ENCODE measurements at places on chromosomes 1 and 21. TPM values are rescaled to one million over a fixed set of nuclear protein-coding genes. Genes with fewer than 3 reads are reported as not detected.

DNA sequence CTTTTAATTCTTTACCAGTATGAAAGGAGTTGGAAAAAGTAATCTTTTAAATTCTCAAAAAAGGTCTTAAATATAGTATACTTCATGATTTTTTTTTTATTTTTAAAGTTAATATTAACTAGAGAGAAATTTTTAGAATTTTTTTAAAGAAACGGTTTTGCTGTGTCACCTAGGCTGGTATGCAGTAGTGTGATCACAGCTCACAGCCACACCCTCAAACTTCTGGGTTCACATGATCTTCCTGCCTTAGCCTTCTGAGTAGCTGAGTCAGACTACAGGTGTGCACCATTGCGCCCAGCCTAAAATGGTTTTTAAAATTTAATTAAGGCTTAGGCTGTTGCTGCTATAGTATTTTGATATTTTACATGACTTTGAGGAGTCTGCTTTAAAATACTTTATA is 52.4 kb downstream of the TLCD4 start:
- DNase-seq, result no peak

DNA sequence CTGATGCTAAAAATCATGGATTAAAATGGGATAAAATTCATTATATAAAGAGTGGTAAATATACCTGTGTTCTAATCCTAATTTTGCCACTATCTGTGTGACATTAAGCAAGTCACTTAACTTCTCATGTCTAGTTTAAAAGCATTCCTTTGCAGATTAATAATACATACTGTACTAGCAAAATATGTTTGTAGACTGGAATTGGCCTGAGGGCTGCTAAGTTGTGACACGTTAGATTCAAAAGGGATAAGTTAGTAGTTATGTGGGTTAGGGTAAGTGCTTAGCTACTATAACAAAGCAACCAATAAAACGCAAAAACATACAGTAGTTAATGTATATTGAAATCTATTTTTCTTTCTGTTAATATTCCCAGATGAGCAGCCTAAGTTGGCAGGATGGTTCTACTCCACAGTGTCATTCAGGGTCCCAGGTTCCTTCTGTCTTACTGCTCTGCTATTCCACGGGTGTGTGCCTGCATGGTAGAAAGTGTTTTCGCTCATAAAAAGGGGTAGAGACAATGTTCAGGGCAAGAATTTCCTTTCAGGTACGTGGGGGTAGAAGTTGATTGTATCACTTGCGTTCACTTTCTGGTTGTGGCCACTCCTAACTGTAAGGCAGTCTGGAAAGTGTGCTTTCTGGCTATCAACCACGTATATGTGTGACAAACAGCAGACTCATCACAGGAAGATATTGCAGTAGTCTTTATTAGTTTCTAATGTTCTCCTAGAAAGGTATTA is 239.8 kb downstream of the NFIA start:
- DNase-seq, result no peak

DNA sequence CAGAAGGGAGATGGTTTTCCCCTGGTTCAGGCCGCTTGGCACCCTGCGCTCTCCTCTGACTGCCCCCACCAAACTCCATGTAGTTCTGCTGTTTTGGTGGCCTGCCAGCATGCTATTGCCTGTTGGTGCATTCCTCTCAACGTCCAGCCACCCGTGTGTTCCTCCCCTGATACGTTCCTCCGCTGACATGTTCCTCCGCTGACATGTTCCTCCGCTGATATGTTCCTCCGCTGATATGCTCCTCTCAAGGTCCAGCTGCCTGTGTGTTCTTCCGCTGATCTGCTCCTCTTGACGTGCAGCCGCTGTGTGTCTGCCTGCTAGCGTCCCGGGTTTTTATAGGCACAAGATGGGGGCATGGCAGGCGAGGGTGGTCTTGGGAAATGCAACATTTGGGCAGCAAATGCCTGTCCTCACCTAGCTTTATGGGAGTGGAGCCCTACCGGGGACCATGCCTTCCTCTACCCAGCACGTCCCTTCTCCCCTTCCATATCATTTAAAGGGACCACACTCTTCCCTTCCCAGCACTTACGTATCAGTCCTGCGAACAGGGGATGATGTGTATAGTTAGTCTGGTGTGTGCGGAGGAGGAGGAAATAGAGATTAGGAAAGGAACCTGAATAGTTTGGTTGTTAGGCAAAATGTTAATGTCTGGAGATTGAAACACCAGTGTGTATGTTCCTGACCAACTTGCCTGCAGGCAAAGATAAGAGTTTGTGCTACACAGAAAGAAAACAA is 40.6 kb upstream of the PLA2G5 start:
- no peak for DNase-seq

- DNase-seq, result no peak
These were observed 510.9 kb upstream of the DAB1 start for GRCh38 chr1:57934745-57935144.

GRCh38 chr1:12230549-12231275 is 882 bp downstream of the VPS13D start:
- DNase-seq, result peak; percentile 46

- peak; percentile 66 for DNase-seq
These were observed 70.9 kb downstream of the RRAGC start for GRCh38 chr1:38788341-38789336.

GRCh38 chr1:42172381-42173133 is 8.0 kb upstream of the GUCA2A start:
- no peak for DNase-seq

- no peak for DNase-seq
These were observed 51.0 kb downstream of the PLPPR4 start for GRCh38 chr1:99315305-99315704.

DNA sequence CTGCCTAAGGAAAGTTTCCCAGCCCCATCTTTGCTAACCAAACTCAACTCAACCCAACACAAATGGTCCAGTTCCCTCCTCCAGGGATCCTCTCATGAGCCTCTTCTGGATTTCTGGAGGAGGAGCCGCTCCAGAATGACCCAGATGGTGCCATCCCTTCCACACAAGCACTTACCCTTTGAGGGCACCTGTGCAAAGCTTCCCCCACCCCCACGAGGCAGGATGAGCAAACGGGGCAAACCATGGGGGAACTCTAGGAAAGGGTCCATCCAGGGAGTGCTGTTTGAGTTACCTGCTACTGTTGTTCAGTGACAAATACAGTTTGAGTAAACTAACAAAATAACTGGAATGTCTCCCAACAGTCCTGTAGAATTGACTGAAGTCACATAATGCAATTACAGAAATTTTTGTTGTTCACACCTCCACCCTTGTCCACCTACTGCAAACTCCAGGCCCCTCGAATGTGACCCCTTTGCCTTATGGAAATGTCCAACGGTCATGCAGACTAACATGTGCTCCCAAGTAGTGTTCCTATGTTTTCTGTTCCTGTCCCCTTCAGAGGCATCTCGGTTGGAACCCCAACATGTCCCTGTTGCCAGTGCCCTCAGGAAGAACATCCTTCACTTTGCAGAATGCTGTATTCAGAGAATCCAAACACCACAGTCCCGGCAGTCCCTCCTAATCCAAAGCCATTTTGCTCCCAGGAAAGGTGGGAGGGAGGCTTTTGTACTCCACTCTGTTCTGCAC is 160.1 kb downstream of the RRAGC start:
- peak; percentile 4 for DNase-seq

DNA sequence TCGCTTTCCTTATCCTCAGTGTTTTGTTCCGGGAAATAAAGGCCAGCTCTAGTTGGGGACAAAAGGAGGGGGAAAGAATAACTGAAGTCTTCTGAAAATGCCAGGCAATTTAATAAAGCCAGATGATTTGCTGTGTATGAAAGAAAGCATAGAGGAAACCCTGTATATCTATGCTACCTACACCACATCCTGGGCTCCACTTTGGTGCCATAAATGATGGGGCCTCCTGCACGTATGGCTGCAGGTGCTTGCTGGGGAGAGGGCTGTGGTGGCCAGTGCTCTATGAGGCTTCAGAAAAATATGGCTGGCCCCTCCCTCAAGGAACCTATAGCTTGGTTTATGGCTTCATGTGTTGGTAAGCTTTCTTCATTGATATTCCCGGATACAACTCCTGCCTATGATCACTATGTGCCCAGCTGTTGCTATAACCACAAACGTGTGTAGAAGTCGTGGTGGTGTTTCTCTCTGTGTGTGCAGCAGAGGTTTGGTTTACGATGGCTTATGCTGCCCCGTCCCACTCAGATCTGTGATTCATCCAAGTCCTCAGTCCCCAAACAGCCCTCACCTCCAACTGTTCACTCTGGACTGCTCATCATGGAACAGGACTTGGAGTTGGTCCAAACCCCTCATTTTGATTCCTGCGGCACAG is 59.5 kb downstream of the BACE2 start:
- DNase-seq, result no peak

GRCh38 chr1:224193319-224193966 is 10.4 kb downstream of the DEGS1 start:
- no peak for DNase-seq

DNA sequence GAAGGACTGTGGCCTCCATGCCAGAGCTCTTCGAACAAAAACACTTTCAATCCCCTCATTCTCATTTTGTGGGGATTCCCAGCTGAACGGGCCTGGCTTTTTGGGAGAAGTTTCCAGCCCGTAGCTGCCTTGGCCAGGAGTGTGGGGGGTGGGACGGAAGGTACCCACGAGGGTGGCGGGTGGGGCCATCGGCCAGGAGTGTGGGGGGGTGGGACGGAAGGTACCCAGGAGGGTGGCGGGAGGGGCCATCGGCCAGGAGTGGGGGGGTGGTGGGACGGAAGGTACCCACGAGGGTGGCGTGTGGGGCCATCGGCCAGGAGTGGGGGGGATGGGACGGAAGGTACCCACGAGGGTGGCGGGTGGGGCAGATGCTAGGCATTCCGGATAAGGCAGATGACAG is 71.7 kb upstream of the ZBTB18 start:
- DNase-seq, result no peak

- DNase-seq, result no peak
These were observed 219.7 kb downstream of the NFIA start for GRCh38 chr1:61301824-61302657.

DNA sequence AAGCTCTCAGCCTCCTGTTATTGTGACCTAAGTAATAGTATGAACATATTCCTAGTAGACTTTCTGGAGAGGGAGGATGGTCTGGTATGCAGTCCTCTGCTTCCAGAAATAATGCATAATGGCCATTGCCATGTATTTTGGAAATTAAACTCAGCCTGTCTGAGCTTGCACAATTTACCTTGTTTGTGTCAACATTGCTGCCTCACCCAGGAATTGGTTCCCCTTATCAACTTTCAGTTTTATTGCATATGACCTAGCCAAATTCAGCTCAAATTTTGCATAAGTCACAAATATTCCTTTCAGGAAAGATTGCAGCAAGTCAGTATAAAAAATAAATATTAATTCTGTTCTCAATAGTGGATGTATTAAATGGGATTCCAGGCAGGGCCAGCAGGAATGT is 101.9 kb upstream of the SLC5A9 start:
- DNase-seq, result no peak

DNA sequence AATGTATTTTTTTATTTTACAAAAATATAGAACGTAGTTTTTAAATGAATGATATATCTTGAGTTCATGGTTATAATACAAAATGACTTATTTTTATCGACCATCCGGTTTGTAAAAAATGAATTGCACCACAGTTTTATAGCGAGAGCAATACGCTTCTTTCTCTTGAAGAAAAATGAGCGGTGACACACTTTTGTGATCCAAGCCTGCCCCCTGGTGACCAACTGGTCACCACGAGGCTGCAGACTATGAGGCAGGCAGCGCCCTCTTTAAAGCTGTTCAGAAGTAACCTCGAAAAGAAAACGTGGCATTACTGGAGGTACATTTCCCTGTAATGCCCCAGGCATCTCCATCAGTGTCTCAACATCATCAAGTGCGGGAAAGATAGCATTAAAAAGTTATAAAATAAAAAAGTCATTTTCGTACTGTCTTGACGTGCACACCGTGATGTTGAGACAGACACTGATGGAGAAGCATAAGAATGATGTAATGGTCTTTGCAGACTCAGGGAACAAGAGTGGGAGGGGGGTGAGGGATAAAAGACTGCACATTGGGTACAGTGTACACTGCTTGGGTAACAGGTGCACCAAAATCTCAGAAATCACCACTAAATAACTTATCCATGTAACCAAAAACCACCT is 734.2 kb upstream of the ADAMTS5 start:
- peak; percentile 87 for DNase-seq

- DNase-seq, result no peak
These were observed 22.0 kb upstream of the IFNAR1 start for GRCh38 chr21:33302796-33303195.

DNA sequence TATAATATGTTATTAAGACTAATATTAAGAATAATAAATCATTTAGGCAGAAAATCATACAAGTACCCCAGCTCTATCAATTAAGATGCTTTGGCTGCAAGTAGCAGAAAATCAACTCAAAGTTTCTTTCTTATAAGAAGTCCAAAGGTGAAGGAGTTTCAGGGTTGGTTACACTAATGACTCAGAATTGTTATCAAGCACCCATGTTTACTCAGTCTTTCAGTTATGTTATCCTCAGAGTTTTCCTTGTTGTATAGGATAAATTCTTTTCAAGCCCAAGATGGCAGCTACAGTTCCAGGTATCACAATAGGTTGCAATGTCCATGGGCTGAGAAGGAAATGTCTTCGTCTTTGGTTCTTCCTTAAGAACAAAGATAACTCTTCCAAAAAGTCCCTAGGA is 163.6 kb downstream of the TNFSF18 start:
- DNase-seq, result no peak

DNA sequence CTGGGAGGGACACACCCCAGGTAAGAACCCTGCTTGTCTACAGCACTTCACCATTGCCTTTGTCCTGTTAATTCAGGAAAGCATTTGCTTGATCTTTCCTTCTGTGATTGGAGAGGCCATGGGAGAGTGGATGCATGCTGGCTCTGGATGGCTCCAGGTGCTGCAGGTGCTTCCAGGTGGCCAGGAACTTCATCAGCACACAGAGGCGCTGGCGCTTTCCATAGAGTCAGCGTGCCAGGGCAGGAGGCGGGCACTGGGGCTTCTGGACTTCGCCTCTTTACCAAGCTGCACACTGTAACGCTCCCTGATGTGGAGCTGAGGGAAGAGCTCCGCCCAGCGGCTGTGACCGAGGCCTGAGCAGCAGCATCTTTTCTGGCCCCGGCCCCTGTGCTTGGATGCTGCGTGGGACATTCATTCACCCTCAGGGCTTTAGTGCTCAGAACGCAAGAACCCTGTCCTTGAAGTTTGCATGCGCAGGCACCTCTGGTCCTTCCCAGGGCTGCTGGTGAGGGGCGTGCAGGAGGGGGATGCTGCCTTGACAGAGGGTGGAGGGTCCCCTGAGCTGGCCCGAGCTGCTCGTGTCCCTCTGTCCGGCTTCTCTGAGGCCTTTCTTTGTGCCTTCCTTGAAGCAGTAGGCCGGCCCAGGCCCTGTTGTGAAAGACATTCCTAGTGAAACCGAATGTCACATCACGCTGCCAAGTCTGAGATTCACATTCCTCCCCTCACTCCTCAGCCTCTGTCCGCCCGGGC is 1.6 kb upstream of the MX2 start:
- peak; percentile 50 for DNase-seq

Gene C1orf74
- total RNA-seq, result 6.9 TPM

Gene LRRN2
- total RNA-seq, result 1.9 TPM

Gene LRRC39
- total RNA-seq, result 0.87 TPM

Gene SVBP
- 55.5 TPM for total RNA-seq

Gene S100A7A
- total RNA-seq, result not detected

Gene RAB25
- total RNA-seq, result 2.4 TPM

Gene HPDL
- total RNA-seq, result 2.4 TPM

Gene GBP3
- not detected for total RNA-seq

Gene FMO4
- 3.9 TPM for total RNA-seq
